ENCODE measurements at places on chromosomes 6 and 20.

- DNase-seq, result no peak
Observed at GRCh38 chr20:9128568-9128967, 59.7 kb downstream of the PLCB4 start.

GRCh38 chr20:61835301-61835700, 230.4 kb downstream of the TAF4 start:
- DNase-seq, result no peak

- no peak for DNase-seq
Observed at GRCh38 chr20:46739431-46740213, 30.2 kb downstream of the SLC2A10 start.

DNA sequence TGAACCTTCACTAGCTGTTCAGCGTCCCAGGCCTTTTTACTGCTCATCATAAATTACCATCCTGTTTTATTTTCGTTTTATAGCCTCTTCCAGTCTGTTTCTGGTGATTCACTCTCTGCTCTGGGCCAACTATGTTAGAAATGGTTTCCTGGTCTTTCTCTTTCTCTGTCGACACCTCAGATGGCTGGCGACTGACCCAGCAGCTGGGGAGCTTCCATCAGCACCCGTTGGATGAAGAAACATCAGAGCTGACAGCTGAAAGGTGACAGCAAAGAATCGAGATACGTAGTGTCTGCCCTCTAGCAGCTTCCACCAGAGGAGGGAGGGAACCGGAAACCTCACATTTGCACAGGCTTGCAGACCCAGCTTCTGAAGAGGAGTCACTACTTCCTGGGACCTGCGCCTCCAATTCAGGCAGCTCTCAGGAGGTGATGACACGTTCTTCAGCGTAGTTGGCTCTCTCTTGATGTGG, 82.9 kb upstream of the MLN start:
- DNase-seq, result no peak

- no peak for DNase-seq
Observed at GRCh38 chr6:166720856-166721255, 93.8 kb upstream of the RPS6KA2 start.

- no peak for DNase-seq
Observed at GRCh38 chr20:64205611-64206026, 41.4 kb downstream of the MYT1 start.

GRCh38 chr6:136251394-136251793, 1.3 kb upstream of the MTFR2 start:
- DNase-seq, result no peak

- DNase-seq, result no peak
Observed at GRCh38 chr20:44023515-44024371, 109.1 kb downstream of the TOX2 start.

GRCh38 chr6:157682856-157683481, 140.1 kb upstream of the SNX9 start:
- DNase-seq, result no peak

All from right forelimb (tissue), 1 donor.